Coronary artery (tissue), 2 donors: ENCODE measurements at places on chromosomes 1 and 21.

- DNase-seq, result no peak
Measured at GRCh38 chr1:67958472-67958871, 92.0 kb downstream of the DIRAS3 start.

- peak; percentile 22 for DNase-seq
Measured at GRCh38 chr1:53340660-53341520, 13.0 kb upstream of the LRP8 start.

DNA sequence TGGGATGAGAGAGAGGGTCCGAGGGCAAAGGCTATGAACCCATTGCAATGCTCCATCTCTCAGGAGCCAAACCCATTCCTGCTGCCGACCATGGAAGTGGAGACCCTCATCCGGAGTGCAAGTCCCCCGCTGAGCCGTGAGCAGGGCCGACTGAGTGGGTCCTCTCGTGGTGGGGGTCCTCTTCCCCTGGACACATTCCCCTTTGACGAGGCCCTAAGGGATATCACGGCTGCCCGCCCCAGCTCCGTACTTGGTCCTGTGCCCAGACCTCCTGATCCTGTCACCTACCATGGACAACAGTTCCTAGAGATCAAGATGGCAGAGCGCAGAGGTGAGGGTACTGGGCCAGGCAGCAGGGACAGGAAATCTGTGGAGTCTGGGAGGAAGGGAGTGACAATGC is 11.0 kb downstream of the HYI start:
- peak; percentile 50 for DNase-seq

GRCh38 chr1:62590255-62590969 is 6.9 kb upstream of the ANGPTL3 start:
- DNase-seq, result no peak

- no peak for DNase-seq
Measured at GRCh38 chr1:58468612-58469011, 77.9 kb downstream of the OMA1 start.

DNA sequence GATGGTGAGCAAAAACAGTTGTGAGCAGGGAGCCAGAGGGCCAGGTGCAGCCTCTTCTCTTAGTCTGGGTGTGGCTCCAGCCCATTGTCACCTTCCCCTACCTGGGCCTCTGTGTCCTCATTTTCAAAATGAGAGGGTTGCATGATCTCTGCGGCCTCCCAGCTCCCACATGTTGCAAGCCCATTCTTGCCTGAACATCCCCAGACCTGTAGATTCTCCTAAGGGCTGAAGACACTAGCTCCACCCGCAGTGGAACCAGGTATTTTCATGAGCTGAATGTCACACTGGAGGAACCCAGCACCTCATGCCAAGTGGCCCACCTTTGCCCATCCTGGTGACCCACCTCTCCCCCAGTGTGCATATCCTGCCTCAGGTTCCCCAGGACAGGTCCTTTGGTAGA is 12.3 kb downstream of the IKBKE start:
- DNase-seq, result no peak

GRCh38 chr1:66533804-66534740 is at the start of gene SGIP1:
Gene SGIP1 (plus strand): TSS chr1:66534153. CDS start chr1:66534359, 206 bp downstream.
- peak; percentile 88 for DNase-seq

DNA sequence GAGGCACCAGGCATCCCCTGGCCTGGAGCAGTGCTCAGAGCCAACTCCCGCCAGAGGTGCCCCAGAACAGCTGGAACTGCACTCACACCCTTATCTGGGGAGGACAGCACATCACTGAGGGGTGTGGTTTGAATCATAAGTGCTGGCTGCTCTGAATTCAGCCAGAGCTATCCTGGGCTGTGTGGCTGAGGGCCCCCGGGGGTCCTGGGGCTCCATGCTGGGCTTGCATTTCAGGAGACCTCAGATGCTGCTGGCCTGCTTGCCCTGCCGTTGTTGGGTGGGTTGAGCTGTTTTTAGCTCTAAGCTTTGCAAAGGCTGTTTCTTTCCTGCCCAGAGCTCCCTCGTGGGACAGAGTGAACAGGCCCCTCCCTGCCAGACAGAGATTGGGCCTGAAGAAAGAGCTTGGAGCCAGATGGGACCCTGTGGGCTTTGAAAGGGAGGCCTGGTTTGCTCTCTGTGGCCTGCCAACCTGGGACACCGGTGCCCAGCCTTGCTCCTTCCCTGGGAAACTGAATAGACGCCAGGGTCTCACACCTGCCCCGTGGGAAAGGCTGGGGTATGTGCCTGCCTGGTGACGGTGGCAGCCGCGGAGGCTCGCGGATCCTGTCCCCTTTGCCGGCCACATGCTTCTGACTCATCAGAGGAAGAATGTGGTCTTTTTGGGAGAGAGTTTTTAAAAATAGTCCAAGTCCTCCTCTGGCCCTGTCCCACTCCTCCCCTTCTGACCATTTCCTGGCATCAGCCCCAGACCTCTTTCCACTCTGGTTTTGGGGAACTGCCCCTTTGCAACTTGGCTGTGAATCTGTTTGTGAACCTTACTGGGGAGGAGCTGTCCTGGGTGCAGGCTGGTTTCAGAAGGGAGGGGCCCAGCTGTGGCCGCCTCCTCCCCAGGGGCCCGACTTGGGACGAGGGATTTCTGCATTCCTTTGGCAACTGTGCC is 30.0 kb downstream of the ARHGEF10L start:
- DNase-seq, result peak; percentile 99

DNA sequence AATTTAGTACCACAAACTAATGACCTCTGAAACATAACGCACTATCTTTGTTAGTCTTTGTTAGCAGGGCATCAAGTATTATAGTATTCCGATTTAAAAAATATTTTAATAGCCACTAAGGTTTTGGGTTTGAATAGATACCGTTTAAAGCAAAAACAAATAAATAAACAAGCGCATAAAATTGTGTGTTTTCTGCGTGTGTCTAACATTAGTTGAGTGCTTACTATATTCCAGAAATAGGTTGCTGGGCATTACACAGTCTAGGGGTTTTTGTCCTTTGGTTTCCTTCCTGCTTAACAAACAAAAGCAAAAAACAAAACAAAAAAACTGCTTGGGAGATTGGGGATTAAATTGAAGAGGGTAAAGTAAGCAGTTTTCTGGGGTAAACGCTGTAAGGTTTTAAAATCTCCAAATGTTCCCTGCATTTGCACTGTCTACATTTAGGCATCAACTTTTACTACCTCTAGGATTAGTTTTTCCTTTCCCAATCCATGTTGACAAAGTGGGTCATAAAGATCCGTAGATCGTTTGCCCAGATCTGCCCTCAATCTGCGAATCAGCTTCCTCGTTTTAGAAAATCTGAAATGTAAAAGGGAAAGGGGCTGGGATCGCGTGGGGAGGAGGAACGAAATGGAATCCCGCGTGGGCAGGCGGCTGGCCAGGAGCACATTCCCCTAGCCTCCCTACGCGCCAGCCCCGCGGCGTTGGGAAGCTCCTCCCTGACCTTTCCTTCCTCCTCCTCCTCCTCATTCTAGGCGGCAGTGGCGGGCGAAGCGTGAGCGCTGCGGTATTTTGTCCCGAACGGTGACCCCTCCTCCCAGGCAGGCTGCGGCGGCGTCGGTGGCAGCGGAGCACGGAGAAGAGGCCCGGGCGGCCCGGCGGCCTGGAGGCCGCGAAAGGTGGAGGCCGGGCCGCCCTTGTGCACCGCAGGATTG is at the start of gene KCTD3:
Gene KCTD3, plus strand, starts transcription at position 749 of the 935 bp plus-strand sequence. CDS start 382 bp downstream, outside the sequence.
- peak; percentile 83 for DNase-seq

- DNase-seq, result no peak
Measured at GRCh38 chr1:231660198-231660597, 33.6 kb downstream of the DISC1 start.

DNA sequence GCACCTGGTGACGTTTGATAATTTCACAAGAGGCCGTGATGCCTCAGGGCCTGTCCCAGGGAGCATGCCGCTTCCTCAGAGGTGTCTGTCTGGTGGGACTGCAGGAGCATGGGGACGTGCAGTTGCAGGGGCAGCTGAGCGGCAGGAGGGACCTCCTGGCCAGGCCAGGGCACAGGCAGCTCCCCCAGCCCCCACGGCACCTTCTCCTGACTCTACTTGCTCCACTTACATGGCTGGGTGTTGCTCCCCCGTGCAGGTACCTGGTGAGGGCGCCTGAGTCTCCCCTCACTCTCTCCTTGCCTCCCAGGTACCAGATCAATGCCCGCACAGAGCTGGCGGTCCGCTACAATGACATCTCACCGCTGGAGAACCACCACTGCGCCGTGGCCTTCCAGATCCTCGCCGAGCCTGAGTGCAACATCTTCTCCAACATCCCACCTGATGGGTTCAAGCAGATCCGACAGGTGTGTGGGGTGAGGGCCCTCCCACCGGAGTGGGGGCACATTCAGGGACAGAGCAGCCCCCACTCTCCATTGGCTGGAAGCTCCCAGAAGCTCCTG is 108.4 kb downstream of the PDE9A start:
- DNase-seq, result no peak

DNA sequence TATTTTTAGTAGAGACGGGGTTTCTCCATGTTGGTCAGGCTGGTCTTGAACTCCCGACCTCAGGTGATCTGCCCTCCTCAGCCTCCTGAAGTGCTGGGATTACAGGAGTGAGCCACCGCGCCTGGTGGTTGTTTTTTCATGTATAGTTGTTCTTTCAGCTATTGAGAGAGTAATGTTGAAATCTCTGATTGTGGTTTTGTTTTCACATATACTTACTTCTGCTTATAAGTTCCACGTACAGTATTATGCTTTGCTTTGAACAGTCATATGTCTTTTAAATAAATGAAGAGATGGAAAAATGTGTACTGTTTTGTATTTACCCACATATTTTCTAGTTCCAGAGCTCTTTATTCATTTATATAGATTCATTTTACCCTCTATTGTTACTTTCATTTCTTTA is 44.5 kb downstream of the MARK1 start:
- DNase-seq, result no peak

GRCh38 chr1:77948841-77949424 is 29.9 kb downstream of the FUBP1 start:
- DNase-seq, result no peak

DNA sequence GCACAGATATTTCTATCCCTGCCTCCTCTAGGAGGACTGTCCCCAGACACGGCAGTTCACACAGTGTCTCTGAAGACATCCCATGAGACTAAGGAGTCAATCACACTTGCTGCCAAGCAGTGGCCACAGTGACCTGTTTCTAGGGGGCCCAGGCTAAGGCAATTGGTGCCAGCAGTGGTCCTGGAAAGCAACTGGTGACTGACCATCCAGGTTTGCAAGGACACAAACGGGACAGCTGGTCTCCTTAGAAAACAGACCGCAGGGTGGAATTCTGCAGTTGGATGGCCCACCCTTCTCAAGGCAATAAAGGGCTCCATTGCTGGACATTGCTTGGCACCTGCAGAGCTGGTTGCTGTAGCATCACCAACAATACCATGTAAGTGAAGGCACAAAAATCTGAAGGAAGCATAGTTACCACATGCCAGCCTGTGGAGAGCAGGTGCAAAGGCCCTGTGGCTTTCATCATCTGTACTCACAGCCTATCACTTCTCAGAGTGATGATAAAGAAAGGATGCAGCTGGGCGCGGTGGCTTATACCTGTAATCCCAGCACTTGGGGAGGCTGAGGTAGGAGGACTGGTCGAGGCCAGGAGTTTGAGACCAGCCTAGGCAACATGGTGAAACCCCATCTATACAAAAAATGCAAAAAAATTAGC is 81.5 kb downstream of the STUM start:
- peak; percentile 62 for DNase-seq

GRCh38 chr1:216250861-216251260 is 172.4 kb downstream of the USH2A start:
- no peak for DNase-seq

- no peak for DNase-seq
Measured at GRCh38 chr1:148372731-148373130, 110.4 kb downstream of the PPIAL4G start.

GRCh38 chr1:187605736-187606135 is 777.0 kb downstream of the PLA2G4A start:
- no peak for DNase-seq

- DNase-seq, result peak; percentile 49
Measured at GRCh38 chr1:226976276-226976977, 36.3 kb downstream of the COQ8A start.

DNA sequence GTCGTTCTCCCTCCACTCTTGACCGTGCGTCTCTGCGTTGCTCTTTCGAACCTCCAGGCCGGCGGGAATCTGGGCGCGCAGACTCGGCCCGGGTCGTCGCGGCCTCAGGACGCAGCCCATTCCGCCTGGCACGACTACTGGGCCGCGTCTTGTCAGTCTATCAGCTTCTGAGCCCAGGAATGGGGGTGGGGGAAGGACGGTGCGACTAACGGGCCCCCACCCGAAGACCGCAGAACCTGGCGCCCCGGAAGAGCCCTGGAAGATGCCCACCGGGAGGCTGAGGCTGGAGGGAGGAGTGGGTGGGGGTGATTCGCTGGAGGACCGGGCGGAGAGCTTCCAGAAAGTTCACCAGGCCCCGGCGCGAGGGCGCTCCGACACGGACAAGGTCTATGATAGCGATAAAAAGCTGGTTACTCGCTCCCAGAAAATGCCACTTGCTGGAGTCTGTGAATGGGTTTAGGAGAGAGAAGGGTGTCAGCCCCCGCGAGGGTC is 1.7 kb upstream of the DMRTA2 start:
- no peak for DNase-seq

DNA sequence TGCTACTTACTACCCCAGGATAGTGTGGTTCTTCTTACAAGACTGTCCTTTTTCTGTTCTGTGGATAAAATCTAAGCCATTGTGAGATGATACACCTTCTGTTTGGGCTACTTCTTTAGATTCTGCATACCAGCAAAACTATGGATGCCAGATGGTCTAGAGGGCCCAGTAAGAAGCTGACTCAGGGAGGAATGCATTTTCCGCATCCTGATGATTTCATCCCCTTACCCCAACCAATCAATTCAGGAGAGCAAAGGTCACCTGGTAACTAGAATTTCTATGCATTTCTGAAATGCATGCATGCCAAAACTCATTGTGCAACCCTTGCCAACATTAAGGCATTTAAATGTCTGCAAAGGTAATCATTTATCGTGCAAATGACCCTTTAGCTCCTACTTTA is 285.7 kb upstream of the ZP4 start:
- no peak for DNase-seq

DNA sequence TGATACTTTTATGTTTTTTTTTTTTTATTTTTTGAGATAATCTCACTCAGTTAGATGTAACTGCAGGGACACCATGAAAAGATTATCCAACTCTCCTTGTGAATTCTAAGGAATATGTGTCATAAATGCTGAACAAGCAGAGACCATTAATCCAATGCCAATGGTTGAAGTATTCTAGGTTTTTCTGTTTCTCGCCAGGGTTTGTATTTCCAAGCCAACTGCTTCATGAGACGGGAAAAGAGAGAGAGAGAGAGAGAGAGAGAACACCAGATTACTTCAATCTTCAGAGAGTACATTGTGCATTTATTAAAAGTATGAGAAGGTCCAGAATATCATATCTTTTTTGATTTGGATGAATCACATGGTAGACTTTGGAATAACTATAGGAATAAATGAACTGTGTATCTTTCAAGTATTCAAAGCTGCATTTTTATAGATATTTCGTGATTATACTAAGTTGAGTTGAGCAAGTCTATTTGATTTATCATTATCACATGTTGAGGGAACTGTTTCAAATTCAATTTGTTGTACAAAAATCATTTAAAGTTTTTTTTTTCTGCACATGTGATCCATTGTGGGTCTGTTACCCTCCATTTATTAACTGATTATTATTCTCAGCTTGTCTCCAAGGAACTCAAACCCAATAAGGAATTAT is 108.4 kb downstream of the PLA2G4A start:
- DNase-seq, result no peak
